ENCODE measurements at places on chromosomes 2 and 18. TPM values are rescaled to one million over a fixed set of nuclear protein-coding genes. Genes with fewer than 3 reads are reported as not detected.

Gene GAL3ST2
- total RNA-seq = not detected

Gene POTEE
- total RNA-seq = not detected

Gene SERPINB4
- total RNA-seq = not detected

Gene ATP5F1A
- 1,148 TPM for total RNA-seq

Gene LOXHD1
- total RNA-seq = 3.4 TPM

Gene CD226
- 2.1 TPM for total RNA-seq

Gene TMEM163
- total RNA-seq = 0.72 TPM

Gene KANSL1L
- 53.6 TPM for total RNA-seq

Gene CYP27C1
- total RNA-seq = 4.4 TPM

Gene CNRIP1
- total RNA-seq = 19.6 TPM

Gene CNTNAP5
- total RNA-seq = 1.7 TPM

Gene CIB4
- not detected for total RNA-seq

Gene COA5
- 38.4 TPM for total RNA-seq

Gene MYL12A
- 661 TPM for total RNA-seq

Gene ATAD2B
- total RNA-seq = 49.9 TPM

Gene RNASEH1
- total RNA-seq = 22.2 TPM

Gene DNER
- total RNA-seq = 1.3 TPM

Gene RAB6C
- 0.10 TPM for total RNA-seq

Gene ZNF892
- total RNA-seq = 11.7 TPM

Gene LONRF2
- 5.1 TPM for total RNA-seq

Gene MC4R
- total RNA-seq = 0.21 TPM

Gene CCL20
- not detected for total RNA-seq

Gene CDCA7
- total RNA-seq = 14.4 TPM

Gene SERPINB10
- 7.0 TPM for total RNA-seq

Gene CNGA3
- total RNA-seq = 0.51 TPM

Gene CCDC85A
- 7.5 TPM for total RNA-seq

Gene AQP4
- 37.6 TPM for total RNA-seq

Gene HES6
- 22.1 TPM for total RNA-seq

Gene CROCC2
- not detected for total RNA-seq

Gene GRB14
- total RNA-seq = 19.7 TPM

Gene HNMT
- total RNA-seq = 17.3 TPM

Gene CFC1B
- not detected for total RNA-seq

Gene CNDP1
- not detected for total RNA-seq

Gene SULT1C2
- 0.92 TPM for total RNA-seq

Gene TRIM43
- not detected for total RNA-seq

Gene FANCL
- total RNA-seq = 32.4 TPM
